ENCODE measurements at places on chromosomes 16 and 17.

GRCh38 chr17:38749223-38750043, 1.3 kb upstream of the PCGF2 start:
- peak; percentile 79 for DNase-seq

- DNase-seq, result peak; percentile 97
Measured at GRCh38 chr17:927611-928461, 51.7 kb downstream of the NXN start.

DNA sequence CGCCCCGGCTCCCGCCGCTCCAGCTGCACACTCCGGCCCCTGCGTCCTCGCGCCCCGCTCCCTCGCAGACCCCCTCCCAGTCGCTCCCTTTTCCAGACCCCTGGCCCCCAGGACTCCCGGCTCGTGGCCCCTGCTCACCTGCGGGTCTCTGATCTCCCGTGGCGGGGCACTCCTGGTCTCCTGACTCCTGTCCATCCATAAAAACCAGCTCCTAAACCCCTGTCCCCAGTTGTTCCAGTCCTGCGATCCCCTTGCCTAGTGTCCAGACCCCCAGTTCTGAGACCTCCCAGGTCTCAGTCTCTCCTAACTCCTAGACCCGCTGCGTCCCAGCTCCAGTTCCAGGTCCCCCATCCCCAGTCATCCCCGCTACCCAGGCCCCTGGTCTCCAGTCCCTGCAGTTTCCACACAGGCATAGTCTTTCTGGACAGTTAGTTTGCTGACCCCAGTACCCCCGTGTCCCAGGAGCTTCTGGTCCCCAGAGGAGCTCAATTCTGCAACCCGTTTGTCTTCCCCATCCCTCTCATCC, 379 bp downstream of the SNX29 start:
- DNase-seq, result no peak

GRCh38 chr16:82993415-82993814, 366.6 kb downstream of the CDH13 start:
- no peak for DNase-seq

DNA sequence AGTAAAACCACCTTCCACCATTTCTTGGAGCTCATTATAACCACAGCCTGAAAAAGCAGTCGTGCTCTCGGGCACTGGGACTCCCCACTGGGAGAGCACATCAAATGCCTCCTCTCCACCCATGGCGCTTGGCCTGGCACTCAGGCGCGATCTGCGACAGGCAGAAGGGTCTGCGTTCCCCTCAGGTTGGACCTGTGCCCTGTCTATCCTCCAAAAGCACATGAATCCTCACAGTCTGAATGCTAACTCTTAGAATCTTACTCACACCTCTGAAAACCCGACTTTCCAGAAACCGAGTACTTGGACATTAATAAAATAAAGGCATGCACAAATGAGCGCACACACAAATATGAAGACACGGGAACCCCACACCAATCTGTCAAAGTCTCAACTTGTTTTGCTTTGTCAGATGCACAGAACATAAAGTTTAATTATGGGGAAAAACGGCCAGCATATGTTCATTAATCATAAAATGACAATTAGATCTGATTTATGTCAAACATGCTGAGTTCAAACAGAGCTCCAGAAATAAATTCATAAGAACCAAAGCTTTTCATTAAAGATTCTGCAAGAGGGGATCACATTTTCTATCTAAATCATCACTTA, 20.5 kb upstream of the FAAP100 start:
- no peak for DNase-seq

- DNase-seq, result no peak
Measured at GRCh38 chr16:620700-621525, 9.9 kb upstream of the WFIKKN1 start.

DNA sequence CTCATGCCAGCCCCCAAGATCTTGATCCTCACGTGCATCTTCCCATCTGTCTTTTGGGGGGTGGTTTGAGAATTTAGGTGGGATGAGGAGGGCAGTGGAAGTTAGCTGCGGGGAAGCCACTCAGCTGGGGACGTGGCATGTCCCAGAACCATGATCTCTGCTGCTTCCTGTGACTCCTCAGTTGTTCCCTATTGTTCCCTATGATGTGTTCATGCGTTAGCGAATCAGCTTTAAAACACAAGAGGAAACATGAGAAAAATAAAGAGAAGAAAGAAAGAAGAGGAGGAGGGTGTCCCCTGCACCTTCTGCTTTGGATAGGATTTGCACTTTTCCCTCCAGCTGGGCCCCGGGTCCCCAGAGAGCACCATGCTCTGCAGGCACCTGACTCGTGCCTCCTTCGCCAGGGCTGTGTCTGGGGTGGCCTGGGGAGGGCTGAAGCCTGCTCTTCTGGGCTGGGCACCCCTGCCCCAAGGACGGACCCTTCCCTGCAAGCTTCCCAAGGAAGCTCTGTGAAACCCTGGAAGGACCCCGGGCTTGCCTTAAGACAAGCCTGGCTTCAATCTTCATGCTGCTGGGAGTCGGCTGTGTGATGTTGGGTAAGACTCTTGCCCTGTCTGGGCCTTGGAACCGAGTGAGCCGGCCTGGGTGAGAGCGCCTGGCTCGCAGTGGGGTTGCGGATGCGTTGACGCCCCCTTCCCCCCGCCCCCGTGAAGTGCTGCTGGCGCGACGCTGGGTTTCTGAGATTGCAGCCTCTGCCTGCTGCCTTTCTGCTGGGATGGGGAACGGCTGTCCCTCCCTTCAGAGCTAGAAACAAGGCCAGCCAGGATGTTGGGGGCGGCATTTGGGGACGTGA, 62.8 kb upstream of the CIBAR2 start:
- no peak for DNase-seq

GRCh38 chr17:10197721-10198508, 491 bp downstream of the GAS7 start:
- DNase-seq, result no peak

GRCh38 chr16:31698901-31699300, 171.2 kb downstream of the AHSP start:
- no peak for DNase-seq

GRCh38 chr16:14505846-14506245, 124.2 kb downstream of the PARN start:
- no peak for DNase-seq

DNA sequence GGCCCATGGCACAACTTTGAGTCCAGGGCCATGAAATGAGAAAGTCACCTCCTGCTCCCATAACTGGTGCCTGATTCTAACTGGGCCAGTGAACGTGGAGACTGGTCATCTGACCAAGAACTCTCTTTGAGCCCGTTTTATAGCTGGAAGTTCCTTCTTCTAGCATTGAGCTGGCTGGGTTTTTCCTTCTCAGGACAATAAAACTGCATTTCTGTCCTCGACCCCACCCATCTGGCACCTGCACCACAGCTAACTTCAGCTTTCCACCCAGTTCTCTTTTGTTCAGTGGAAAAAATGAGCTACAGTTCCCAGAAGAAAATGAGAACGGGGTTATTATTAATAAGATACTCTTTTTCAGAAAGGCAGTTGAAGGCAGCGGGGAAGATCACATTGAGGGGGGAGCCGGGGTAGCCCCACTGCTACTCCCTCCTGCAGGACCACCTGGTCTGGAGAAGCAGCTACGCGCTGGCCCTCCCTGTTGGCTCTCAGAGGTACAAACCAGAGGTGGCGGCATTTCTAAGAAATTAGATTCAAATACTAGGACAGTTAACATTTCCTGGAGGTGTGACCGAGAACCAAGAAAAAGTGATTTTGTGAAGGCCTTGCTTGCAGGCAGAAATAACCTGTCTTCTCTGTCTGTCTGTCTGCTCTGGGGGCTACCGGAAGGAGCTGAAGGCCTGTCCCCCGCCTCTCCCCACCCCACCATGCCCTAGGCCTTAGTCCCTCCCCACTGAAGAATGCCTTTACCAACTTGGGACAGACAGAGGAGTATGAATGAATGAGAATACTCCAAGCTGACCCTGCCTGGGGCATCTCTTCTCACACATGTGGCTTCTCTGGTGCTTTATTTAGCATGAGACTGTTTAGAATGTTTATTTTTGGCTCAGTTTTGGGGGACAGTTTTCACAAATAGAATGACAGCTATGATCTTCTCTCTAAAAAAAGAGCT, 123.9 kb downstream of the XYLT1 start:
- DNase-seq, result no peak

- DNase-seq, result peak; percentile 88
Measured at GRCh38 chr17:39485555-39485954, 24.3 kb downstream of the CDK12 start.

DNA sequence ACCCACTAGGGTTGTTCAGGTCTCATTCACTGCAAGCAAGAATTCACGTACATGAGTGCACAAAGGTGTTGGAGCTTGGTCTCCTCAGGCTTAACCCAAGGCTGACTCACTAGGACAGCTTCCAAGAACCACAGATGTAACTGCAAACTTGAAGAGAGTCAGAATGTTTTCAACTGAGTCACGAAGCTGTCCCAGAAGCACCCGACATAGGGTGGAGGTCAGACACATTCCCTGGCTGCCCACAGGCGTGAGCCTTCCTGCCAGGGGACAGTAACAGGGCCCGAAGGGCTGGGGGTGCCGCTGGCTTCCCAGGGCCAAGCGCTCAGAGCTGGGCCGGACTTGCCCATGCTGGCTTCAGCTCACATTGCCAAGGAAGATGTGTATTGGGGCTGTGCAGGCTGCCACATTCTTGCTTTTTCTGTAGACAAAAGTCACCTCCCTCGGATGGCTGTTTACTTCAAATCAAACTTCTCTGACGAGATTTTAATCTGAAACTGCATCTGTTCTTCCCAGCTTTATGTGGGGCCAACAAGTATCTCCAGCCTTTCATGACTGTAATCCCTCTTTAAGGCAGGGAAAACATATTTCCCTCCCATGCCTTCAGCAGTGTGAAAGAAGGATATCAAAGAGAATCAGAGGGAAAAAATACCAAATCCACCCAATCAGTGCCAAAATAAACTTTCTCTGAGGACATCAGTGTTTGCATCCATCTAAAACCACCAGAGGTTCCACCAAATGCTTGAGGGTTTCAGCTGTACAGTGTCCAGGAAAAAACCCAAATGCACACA, 14.3 kb downstream of the CMTM3 start:
- peak; percentile 16 for DNase-seq

DNA sequence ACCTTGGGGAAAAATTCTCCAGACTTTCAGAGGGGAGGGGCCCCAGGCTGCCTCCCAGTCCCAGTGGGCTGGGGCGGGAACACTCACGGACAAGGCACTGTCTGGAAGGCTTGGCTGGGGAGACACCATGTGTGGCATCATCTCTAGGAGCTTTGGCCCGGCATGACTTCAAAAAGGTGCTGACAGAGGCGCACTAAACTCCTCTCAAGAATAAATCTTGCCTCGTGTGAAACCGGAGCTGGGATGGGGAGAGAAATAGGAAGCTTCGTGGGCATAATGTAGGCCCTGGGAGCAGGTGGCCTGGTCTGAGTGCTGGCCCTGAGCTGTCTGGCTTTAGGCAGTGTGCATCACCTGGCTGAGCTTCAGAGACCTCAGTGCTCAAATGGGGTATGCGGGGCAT, 5.7 kb downstream of the WSCD1 start:
- no peak for DNase-seq

GRCh38 chr16:49269201-49269600, 12.4 kb downstream of the CBLN1 start:
- DNase-seq, result no peak

- no peak for DNase-seq
Measured at GRCh38 chr16:70604407-70605282, 41.7 kb upstream of the IL34 start.

DNA sequence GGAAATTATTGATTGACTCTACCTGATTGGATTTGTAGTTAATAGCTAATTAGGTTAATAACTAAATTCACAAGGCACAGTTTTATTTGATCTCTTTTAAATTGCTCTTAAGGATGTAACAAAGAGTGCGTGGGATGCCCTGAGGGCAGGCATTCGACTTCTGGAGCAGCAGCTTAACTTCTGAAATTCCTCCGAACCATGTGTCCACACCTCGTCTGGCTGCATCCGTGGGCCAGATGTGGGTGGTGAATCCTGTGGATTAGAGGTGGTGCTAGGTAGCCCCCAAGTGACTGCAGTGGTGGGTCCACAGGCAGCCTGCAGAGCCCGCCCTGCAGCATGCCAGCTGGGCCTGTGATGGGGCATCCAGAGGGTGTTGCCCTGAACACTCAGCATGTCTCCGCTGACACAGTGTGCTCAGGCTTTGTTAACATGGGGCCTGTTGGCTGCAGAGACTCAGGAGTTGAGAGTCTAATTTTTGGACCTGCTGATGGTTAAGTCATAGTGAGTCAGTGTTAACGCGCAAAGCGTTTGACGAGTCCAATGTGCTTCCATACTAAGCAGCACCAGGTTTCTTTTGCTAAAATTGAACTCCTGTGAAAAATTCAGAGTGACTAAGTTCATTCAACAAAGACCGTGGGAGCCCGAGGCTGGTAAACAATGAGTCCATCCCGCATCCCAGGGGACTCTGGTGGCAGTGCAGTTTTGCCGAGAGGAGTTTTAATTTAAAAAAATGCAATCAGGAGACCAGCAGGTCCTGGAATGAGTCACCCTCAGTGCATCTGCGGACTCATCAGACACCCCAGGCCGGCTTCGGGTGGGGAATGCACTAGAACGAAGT, 3.8 kb upstream of the NPB start:
- DNase-seq, result no peak

- DNase-seq, result no peak
Measured at GRCh38 chr17:59513934-59514841, 51.2 kb upstream of the DHX40 start.

DNA sequence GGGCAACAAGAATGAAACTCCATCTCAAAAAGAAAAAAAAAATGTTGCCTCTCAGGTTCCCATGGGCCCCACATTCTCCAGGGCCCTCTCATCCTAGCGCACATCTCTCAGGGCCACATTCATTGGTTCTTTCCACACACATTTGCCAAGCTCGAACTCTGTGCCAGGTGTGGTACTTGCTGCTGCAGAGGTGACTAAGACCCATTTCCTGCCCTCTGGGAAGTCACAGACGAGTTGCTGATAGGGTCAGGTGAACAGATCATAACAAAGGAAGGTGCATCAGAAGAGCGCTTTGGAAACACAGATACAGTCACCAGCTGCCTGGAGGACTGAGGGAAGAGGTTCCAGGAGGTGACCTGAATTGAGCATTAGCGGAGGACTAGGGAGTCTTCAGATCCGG, 1.0 kb downstream of the GSDMA start:
- DNase-seq, result no peak

GRCh38 chr16:89581861-89582563, 6.5 kb downstream of the CPNE7 start:
- no peak for DNase-seq

DNA sequence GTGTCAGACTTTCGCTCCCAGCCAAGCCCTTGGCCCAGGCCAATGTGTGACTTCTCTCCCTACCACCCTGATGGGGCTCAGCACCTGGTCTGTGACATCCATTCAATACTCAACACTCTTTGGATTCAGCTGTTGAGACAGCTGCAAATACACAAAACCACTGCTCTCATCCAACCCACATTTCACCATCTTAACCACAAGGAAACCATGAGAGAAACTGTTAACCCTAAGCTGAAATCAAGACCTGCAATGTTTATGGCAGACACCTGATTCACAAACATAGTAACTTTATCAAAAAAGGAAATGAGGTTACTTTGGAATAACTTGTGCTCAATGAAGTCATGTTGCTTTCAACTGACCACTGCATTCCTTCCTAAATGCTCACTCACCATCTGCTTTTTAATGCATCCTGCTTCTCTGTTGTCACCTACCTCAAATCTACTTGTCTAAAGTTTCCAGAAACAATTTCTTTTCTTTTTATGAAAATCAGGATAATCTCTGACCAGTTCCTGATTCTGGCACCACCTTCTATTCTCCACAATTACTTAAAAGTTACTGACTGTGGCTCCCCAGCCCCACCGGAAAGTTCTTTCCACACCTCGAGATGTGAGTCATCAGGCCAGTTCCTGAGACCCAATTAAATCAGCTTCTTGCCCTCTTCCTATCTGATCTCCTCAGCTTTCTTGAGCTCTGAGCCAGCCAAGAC, 88.2 kb downstream of the NOG start:
- DNase-seq, result peak; percentile 91
